Fibroblast of skin of right quadriceps (primary cell): ENCODE measurements at places on chromosomes 12 and 14.

- DNase-seq, result peak; percentile 91
Measured at GRCh38 chr12:11580125-11580751, 69.2 kb upstream of the ETV6 start.

DNA sequence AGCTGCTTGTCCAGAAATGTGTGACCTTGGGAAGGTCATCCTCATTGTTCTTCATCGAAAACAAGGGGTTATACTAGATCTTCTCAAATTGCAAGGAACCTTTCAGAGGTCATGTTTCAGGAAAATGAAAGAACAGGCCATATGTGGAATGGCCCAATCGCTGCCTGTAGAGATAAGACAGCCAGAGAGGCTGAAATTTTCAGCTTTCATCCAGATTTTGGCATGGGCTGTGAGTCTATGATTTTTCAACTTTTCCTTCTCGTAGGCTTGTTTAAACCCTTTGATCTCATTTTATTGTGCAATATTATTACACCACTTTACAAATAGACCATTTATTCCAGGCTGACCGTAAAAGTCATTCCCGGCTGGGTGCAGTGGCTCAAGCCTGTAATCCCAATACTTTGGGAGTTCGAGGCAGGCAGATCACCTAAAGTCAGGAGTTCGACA, 17.1 kb upstream of the ATXN2 start:
- no peak for DNase-seq

GRCh38 chr14:99387880-99388279, 92.8 kb downstream of the SETD3 start:
- no peak for DNase-seq

DNA sequence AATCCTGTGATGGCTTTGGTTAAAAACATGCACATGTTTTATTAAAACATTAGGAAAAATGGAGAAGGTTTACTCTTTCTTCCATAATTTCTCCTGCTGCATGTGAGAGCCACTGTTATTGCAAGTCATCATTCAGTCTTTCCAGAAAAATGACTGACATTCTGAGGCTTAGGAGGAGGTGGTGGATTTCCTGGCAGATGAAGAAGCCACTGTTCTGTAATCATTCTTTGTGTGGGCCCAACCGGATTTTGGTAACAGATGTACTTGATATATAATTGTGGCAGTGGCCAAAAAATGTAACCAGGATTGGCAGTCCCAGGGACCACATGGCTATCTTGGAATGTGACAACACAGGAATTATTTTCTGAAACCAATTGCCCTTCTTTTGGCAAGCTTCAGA, 120.2 kb downstream of the DAAM1 start:
- DNase-seq, result peak; percentile 25

DNA sequence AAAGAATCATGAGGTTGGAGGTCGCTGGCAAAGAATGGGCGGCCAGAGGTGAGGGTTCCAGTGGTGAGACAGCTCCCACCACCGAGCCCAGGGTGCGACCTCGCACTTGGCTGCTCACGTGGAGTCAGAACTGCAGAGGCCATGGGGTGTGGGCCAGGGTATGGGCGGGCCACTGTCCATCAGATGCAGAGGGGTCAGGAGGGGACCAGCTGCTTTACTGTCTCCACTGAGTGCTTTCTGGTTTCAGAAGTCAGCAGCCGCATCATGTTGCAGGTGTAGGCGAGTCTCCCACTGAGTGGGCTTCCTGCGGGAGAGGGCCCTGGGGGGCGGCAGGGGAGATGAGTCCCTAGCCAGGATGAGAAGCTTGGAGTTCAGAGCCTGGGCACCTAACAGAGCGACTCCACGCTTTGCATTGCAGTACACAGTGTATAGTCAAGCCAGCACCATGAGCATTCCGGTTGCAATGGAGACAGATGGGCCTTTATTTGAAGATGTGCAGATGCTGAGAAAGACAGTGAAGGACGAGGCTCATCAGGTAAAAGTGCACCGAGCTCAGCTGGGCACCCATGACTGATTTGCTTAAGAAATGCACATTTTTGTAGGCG, 46.9 kb upstream of the DYNC1H1 start:
- DNase-seq, result no peak

- DNase-seq, result no peak
Measured at GRCh38 chr12:19304149-19304750, 135.0 kb upstream of the AEBP2 start.

- no peak for DNase-seq
Measured at GRCh38 chr14:31320922-31321766, 99.2 kb downstream of the HEATR5A start.

DNA sequence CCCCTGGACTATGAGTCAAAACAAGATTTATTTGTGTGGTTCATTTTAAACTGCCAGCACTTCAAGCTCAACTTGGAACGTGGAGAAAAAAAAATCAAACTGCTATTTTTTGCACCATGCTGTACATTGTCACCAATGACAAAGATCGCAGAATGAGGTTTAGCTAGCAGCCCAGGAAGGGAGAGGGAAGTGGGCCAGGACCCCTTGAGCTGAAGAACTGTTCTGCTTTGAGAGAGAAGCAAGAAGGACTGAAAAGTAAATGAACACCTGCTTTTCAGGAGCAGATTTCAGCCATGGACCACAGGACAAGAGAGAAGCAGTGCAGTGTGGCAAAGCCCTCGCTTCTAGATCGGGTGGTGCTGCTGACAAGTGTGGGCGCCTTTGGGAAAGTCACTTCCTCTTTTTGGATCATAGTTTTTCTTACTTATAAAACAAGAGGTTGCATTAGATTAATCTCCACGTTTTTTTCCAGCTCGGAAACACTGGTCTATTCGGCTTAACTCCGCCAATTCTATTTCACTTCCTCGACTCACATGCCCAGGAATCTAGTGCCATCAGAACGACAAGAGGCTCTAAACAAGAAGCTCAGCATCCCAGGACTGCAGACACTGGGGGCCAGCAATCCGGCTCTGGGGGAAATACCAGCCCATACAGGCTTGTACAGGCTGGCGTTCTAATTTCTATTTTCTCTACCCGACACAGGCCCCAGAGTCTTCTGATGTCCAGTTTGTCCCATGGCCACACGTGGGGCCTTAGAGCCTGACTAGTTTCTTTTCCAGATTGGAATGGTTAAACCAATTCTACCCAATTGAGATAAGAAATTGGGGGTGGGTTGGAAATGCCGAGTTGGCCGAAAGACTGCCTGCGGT, 129.9 kb downstream of the CRACR2A start:
- DNase-seq, result no peak

DNA sequence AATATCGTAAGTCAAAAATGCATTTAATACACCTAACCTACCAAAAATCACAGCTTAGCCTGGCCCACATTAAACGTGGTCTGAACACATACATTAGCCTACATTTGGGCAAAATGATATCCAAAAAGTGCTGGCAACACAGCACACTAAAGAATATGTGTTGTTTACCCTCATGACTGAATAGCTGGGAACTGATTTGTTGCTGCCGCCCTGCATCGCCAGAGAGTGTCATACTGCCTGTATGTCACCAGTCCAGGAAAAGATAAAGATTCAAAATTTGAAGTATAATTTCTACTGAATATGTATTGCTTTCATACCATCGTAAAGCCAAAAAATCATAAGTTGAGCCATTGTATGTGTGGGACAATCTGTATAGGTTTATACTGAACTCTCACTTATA, 157.8 kb downstream of the NUBPL start:
- DNase-seq, result no peak

DNA sequence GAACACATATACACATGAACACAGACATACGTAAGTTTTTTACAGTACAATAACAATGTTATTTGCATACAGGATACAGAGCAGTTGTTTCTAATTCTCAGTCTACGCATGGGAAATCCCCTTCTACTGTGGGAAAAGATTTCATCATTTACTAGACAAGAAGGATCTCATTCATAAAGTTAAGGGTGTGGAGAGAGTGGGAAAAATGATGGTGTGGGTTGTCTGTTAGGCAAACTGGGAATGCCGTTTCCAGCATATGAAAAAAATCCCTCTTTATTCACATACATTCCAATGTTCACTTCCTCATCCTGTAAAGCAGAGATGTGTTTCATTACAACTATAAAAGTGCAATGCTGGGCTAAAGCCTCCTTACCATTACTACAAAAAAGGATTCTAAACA, 120.9 kb downstream of the SINHCAF start:
- peak; percentile 75 for DNase-seq

DNA sequence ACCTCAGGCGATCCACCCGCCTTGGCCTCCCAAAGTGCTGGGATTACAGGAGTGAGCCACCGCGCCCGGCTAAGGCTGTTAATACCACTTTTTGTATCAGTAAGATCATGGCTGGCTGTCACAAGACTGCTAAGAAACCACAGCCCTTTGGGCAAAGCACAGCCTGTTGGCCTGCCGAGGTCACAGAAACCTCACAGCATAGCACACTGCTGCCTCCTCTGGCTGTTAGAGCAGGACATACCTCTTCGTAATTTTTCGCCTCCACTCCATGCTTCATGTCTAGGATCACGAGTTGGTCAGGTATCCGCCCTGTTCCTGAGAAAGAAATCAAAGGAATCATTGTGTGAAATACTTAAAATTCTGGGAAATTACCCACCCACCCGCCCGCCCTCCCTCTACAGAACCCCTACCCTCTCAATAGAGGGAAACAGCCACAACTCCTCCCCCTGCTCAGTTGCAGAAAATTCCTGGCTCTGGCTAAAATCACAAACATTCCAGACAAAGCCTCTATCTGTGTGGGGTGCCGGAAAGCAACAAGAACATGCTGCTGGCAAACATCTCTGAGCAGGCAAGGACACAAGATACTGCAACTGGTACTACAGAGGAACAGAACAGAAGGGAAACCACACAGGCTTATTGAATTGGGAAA, 20.7 kb upstream of the NEK9 start:
- peak; percentile 66 for DNase-seq

- peak; percentile 62 for DNase-seq
Measured at GRCh38 chr14:105281371-105282097, 19.3 kb downstream of the BRF1 start.

DNA sequence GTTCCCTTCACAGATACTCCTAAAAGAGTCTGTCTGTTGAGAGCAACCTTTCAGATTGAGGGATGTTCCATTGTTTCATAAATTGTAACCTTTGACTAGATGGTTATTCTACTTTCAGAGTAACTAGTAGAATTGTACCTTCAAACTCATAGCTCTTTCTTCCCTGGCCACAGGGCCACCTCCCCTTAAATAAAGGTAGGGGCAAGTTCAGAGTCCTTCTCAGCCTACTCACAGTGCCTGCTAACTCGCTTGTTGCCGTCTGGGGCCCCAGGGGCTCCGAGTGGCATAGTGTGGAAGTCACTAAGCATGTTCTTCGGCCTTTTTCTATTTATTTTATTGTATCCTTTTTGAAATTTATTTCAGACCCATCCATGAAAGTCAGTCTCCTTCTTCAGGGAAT, 250.4 kb downstream of the ALX1 start:
- no peak for DNase-seq

- peak; percentile 65 for DNase-seq
Measured at GRCh38 chr12:11746024-11746771, 96.7 kb downstream of the ETV6 start.

GRCh38 chr12:95191060-95191696, 26.1 kb downstream of the FGD6 start:
- DNase-seq, result no peak

DNA sequence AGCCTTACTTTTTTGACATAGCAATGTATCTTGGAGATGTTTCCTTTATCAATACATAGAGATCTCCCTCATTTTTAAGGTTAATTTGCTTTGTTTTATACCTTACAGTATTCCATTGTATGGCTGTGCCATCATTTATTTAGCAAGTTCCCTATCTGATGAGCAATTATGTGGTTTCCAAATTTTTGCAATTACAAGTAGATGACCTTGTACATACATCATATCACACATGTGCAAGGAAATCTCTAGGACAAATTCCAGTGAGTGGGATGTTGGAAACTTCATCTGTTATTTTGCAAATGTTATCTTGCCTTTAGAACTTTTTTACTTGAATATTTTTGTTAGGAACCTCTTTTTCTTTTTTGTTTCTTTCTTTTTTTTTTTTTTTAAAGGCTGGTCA, 49.7 kb downstream of the DRAM1 start:
- DNase-seq, result peak; percentile 54

DNA sequence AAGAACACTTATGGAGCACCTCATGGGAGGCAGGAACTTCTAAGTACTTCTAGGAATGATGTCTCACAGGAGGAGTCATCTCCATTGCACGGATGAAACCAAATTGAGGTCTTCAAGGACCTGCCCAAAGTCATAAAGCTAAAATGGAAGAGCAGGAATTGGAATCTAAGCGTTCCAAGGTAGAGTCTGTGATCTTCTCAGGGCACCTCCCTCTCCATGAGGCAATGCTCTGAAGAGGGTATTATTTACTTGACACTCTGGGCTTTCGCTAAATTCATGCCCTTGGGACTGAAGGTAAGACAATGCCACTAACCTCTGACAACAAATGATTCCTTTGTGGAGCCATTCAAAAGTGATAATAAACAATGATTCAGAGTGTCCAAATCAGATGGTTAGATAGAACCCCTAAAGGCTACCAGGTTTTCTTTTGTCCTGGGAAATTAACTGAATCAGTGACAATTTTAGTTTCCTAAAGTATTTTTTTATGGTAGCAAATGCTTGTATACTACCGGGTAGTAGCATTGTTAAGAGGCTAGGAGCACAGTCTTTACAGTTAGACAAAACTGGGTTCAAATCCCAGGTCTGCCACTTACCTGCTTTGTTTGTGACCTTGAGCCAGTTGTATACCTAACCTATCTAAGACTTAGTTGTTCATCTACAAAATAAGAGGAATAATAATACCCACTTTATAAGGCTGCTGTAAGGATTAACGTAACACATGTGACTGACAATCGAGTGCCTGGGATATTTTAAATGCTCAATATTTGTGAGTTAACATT, 12.3 kb downstream of the HMGA2 start:
- no peak for DNase-seq

DNA sequence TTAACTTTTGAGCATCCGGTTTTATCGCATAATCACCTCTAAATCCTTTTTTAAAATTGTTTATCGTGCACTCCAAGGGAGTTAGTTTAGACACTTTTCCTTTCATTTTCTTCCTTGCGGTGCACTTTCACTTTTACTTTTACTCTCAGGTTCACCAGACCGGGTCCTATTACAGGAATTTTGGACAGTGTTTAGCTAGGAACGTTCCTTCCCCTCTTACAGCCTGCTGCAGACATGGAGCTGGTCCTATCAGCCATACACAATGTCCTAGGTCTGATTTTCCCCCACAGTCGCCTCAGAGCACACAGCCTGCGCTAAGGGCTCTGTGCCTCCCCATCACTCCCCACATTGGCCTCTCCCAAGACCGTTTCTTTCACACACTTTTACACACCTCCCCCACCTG, 103.9 kb downstream of the ALG10 start:
- DNase-seq, result no peak

DNA sequence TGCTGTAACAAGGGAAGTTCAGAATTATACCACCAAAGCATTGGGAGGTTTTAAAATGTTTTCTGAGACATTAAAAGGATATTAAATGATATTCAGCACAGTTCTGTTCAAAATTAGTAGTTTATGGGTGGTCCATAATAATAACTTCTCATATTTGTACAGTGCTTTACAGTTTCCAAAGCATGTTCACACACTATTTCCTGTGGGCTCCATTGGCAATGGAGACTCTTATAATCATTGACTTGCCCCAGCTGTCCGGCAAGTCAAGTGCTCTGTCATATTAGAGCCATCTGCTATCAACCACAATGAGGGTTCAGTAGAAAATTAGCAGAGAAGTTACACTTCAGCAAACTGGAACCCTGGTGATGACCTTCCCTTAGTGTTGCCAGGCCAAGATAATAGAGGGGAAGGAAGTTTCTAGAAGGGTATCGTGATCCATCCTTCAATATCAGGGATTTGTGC, 526.6 kb upstream of the CCDC196 start:
- no peak for DNase-seq
